Forelimb muscle (tissue), 1 donor: ENCODE measurements at places on chromosomes 1 and 21. TPM values are rescaled to one million over a fixed set of nuclear protein-coding genes. Genes with fewer than 3 reads are reported as not detected.

DNA sequence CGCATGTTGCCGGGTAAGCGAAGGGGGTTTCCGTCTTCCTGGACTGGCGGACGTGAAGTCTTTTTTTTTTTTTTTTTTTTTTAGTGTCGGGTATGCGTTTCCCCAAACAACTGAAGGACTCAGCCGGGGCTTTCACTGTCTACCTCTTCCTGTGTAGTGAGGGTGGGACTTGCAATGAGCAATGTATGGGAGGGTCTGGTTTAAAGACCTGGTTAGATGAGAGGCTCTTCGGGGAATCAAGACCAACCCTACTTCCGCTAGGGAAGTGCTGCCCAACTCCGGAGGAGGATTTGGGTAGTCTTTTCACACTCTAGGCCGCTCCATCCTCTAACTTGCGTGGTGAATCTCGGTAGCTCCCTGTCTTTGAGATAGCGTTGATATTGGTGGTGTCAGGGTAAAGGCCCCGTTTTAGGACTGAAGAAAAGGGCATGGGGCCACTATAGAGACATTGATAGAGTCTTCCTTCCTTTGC lies 754 bp downstream of the PRRC2C start:
- DNase-seq = peak; percentile 35

JAM2 gene
- polyA plus RNA-seq = 38.1 TPM

GRCh38 chr21:45251635-45252447 lies 35.9 kb downstream of the POFUT2 start:
- DNase-seq = no peak

SPAG17 gene
- 3.2 TPM for polyA plus RNA-seq

GRCh38 chr1:234756066-234756774 lies 146.2 kb upstream of the IRF2BP2 start:
- no peak for DNase-seq

GRCh38 chr1:213986020-213986924 lies 1.5 kb upstream of the PROX1 start:
- DNase-seq = no peak

DNA sequence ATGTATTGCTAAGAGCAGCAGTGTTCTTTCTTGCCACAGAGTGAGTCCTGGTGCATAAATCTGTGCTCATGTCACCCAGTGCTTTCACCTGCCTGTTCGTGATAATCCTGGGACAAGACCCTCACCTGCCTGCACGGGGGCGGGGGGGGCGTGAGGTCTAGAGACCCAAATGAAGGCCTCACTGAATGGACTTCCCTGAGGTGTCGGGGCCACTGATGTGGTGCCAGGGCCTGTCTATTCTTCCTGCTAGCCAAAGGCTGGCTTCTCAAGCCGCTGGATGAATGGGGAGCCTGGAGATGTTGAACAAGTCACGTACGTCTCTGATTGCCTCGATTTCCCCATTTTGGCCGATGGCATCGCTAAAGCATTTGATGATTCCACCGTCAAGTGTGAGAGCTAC lies 118.8 kb upstream of the IRF2BP2 start:
- no peak for DNase-seq

RNF223 gene
- polyA plus RNA-seq = 0.08 TPM

DNA sequence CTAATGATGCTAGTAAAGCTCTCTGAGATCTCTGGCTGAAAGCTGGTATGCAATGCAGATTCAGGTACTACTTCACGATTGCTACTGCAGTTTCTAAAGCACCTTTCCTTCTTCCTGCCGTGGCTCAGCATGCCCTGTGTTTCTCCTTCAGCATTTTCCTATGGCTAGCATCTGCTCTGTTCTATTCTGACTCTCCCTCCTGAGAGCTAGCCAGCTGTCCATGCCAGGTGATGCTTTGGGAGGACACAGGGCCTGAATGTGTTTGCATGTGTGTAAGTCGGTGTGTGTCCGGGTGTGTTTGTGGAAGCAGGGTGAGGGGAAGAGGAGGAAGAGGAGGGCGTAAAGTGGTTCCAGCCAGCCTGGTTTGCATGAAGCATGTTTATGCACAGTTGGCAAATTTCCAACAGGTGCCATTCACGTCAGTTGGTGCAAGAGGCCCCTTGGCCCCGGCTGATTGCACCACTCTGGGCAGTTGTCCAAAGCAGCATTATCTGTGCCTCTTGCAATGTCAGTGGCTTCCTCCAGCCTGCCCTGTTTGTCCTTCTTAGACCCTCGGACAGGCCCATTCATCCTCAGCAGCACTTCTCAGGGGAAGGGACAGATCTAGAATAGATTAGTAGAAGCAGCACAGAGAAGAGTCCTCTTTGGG lies 433.3 kb downstream of the DISC1 start:
- no peak for DNase-seq

SLC22A15 gene
- 0.62 TPM for polyA plus RNA-seq

ATP1A4 gene
- polyA plus RNA-seq = 2.8 TPM

- no peak for DNase-seq
Observed at GRCh38 chr1:101089613-101090338, 64.2 kb upstream of the DPH5 start.

S100A7 gene
- not detected for polyA plus RNA-seq

DNA sequence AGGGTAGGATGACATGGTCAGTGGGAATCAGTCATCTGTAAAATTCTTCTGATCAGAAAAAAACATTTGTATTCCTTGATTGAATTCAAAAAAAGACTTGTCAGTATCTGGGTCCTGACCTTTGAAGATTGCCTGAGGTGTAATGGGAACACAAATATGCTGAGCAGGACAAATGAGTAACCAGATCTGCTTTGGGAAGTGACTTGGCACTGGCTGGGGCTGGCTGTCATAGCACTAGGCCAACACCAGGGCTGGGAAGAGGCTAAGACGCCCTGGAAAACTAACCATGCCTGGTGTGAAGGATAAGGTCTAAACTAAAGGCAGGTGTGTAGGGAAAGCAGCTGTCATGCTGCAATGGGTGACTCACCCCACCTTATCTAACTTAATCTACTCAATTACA lies 452.9 kb upstream of the BEND5 start:
- no peak for DNase-seq

- no peak for DNase-seq
Observed at GRCh38 chr1:94093996-94094395, 27.0 kb downstream of the ABCA4 start.

GRCh38 chr21:31503939-31504338 lies 155.6 kb upstream of the SOD1 start:
- no peak for DNase-seq

C1QC gene
- polyA plus RNA-seq = 23.9 TPM
